ENCODE measurements at places on chromosomes 11 and 22. TPM values are rescaled to one million over a fixed set of nuclear protein-coding genes. Genes with fewer than 3 reads are reported as not detected.

Gene TYR
- total RNA-seq, result not detected

Gene PPP1R14B
- total RNA-seq, result 122 TPM

DNA sequence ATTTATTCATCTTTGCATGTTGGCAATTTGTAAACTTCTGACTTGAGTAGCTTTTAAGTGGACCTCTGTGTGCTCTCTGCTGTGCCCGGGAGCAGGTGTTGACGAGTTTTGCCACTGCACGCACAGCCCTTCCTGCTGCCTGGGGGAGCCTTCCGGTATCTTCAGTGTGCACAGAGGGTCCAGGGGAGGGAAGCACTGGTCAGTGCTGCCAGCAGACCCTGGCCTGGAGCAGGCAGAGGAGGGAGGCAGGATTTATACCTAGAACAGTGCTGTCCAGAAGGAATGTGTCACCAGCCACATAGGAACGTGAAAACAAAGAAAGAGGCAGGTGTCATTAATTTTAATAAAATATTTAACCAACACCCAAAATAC is 403.6 kb downstream of the TBC1D22A start:
- DNase-seq, result no peak

GRCh38 chr11:37504060-37504611 is 906.1 kb upstream of the RAG2 start:
- DNase-seq, result no peak

- DNase-seq, result no peak
Measured at GRCh38 chr22:39962071-39962470, 1.9 kb downstream of the TMA7B start.

DNA sequence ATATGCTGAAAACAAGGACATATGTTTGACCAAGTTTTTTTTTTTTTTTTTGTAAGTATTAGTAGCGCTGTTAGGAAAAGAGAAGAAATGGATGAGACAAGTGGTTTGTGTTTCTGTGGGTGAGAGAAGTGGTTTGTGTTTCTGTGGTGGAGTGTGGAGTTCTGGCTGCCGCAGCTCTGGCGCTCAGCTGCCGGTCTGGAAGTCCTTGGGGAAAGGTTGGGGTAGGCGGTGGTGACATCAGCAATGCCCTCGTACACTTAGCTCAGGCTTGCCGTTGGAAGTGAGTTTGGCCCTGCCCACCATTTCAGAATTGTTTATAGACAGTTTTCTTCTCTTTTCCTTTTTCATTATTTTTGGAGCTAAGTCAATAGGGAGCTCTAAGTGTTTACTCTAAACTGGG is 116.6 kb downstream of the TBC1D22A start:
- no peak for DNase-seq

- no peak for DNase-seq
Measured at GRCh38 chr11:78270971-78271370, 82.3 kb downstream of the USP35 start.

GRCh38 chr11:94734563-94735275 is 33.4 kb upstream of the AMOTL1 start:
- DNase-seq, result no peak

DNA sequence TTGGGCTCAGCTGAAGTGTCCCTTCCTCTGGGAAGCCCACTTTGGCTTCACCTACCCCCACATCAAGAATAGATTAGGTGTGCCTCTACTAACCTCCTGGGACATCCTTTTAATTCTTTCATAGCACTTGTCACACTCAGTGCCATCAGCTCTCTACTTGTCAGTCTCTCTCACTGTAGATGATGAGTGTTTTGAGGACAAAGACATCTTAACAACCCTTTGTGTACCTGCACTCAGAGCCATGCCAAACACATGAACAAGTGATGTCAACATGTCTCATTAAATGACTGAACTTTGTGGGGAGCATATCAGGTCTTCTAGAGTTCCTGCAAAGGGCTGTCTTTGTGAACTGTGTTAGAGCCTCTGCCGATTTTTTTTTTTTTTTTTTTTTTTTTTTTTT is 87.0 kb upstream of the AMOTL1 start:
- DNase-seq, result no peak

GRCh38 chr22:46482056-46482675 is 55.3 kb downstream of the CELSR1 start:
- DNase-seq, result no peak

DNA sequence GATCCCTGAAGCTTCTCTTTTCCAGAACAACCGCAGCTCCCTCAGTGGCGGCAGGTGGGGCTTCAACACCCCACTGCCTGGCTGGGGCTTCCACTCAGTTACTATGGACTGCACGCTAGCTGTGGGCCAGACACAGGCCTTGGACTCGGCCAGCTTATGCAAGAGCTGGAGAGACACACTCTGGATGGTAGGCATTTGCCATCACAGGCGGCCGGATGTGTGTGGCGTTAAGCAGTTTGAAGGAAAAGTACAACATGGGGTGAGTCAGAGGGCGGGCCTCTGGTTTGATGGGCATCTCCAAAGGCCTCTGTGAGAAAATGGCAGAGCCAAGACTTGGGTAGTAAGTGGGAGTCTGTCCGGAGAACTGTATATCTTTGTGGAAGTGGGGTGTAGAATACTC is 17.6 kb downstream of the KCNJ4 start:
- no peak for DNase-seq

DNA sequence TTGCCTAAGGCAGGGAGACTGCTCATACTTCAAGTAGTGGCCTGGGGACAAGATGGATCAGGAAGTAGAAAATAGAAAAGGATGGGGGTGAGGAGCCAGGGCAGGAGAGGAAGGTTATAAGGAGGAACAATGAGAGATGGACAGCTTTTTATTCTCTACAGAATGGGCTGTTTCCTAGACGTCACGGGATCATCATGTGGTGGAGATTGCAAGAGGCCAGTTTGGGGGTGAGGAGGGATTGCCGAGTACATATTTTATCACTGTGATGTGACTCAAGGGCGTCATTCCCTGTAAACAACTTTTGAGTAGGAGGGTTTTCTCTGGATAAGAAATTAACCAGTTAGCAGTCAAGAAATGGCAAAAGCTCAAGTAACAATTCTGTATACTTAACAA is 406.3 kb downstream of the ETS1 start:
- DNase-seq, result no peak

- no peak for DNase-seq
Measured at GRCh38 chr11:12169822-12170221, 59.4 kb downstream of the MICAL2 start.
